ENCODE measurements at places on chromosomes 5 and 9. TPM values are rescaled to one million over a fixed set of nuclear protein-coding genes. Genes with fewer than 3 reads are reported as not detected.

The CDHR2 gene
- not detected for total RNA-seq

The ZCCHC9 gene
- total RNA-seq, result 24.6 TPM

The TXNDC8 gene
- total RNA-seq, result not detected

The OBP2B gene
- total RNA-seq, result not detected

The RNF183 gene
- total RNA-seq, result not detected

The INSL4 gene
- not detected for total RNA-seq

- no peak for DNase-seq
Observed at GRCh38 chr5:69136293-69136692, 30.7 kb upstream of the CCNB1 start.

DNA sequence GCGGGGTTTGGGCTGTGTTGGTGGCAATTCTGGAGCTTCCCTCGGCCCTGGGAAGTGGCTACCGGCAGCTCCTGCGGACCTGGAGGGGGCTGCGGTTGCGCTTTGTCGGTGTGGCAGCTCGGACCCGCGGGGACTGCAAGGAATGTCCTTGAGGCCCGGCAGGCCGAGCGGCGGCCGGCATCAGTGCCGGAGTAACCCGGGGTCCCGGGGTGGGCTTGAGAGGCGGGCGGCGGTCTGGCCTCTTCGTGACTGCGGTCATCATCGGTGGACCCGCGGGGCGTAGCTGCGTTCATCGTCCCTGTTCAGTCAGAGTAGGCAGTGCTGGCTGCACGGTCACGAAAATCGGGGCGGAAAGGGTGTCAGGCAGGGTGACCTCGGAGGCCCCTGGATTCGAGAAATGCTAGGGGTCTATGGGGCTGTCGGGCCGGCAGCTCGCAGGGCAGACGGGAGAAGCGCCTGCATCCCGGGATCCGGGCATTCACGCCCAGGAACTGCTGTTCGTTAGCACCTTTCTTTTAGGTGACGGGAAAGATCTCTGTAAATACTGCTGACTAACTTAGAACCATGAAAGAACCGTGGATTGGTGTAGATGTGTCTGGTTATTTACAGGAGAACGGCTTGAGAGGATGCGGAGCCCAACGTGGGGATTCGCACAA lies 474 bp downstream of the HMGCR start:
- DNase-seq, result no peak

DNA sequence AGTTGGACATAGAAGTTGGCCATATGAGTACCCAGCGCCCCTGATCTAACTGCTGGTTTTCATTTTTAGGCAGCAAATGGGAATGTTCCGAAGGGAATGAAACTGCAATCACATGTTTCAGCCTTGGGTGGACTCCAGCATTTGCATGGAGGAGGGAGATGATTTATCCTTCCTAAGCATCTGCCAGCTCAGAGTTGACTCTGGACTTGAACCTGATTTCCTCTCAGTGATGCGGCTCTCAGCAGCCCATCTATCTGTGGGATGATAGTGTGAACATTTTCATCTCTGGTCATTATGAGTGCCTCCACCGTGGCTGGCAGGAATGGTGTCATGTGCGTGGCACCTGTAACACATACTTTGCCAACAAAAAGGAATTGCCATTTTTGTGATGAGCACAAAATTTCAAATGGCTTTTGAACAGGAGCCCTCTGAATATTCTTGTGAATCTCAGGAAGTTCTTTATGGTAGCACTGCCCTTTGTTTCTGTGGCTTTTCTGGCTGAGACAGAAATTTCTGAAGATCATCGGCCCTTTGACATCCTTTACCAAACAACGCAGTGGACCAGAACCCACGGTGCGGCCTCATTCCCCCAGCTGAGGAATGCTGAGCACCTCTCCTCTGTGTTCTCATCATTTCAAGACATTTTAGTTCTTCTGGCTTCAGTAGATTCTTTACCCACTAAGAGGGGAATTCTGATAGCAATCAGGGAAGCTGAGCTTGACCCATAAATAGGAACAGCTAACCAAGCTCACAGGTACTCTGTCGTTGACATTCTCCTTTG lies 28.5 kb downstream of the FUBP3 start:
- DNase-seq, result peak; percentile 67

DNA sequence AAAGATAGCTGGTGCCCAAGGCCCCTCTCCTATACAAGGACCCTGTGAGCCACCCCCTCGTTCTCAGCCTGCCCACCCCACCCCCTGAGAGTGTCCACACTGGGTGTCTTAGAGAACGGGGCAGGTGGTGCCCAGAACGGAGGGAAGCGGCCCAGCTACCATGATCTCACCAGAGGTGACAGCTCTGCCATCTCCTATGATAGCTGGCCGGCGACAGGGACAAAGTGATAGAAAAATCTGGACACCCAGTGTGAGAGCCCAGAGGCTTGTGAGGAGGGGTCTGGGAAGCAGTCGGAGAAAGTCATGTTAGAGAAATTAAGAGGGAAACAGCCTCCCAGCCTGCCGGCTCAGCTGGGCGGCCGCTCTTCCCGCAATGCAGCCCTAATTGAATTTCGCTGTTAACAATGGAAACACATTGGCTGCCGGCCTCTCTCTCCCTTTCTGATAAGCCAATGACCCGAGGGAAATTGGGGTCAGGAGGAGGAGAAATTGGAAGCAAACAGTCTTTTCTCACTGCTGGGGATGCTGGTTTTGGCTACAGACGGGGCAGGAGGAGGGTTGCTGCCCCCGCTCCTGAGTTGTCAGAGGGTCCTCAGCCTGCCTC lies 32.3 kb downstream of the HK3 start:
- no peak for DNase-seq

DNA sequence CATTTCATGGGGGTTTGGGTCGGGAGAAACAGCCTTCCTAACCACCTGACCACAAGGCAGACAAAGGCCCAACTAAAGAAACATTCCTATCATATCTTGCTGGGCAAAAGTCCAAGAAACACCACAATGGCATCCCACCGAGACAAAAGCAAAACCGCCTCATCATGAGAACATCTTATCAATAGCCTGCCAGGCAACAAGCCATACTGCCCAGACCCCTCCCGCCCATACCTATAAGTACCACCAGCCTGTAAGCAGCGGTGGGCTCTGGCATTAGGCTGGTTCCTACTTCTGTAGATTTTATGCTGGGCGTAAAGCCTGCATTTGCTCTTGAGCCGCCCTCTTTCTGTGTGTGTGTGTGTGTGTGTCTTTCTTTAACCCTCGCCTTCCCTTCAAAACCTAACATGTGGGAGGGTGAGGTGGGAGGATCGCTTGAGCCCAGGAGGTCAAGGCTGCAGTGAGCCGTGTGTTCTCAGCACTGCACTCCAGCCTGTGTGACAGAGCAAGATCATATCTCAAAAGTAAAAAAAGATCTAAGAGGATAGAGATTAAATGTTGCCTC lies 56.9 kb downstream of the PDE6A start:
- DNase-seq, result peak; percentile 70

DNA sequence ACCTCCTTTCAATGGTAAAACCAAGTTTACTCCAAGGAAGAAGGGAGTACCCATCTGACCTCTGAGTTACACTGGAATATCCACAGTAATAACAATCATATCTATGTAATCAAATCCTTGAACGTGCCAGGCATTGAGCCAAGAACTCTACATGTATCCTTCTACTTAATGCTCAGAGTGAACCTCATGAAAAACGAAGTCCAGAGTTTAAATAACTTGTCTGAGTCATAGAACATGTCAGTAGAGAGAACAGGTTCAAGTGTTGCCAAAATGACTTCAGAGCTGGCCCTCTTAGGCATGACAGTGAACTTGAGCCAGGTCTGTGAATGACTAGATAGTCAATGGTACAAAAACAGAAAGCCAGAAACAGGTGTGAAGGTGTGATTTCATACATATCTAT lies 164.1 kb upstream of the ZNF618 start:
- DNase-seq, result peak; percentile 65

GRCh38 chr5:132437604-132438266 lies 52.8 kb downstream of the IRF1 start:
- DNase-seq, result peak; percentile 96

DNA sequence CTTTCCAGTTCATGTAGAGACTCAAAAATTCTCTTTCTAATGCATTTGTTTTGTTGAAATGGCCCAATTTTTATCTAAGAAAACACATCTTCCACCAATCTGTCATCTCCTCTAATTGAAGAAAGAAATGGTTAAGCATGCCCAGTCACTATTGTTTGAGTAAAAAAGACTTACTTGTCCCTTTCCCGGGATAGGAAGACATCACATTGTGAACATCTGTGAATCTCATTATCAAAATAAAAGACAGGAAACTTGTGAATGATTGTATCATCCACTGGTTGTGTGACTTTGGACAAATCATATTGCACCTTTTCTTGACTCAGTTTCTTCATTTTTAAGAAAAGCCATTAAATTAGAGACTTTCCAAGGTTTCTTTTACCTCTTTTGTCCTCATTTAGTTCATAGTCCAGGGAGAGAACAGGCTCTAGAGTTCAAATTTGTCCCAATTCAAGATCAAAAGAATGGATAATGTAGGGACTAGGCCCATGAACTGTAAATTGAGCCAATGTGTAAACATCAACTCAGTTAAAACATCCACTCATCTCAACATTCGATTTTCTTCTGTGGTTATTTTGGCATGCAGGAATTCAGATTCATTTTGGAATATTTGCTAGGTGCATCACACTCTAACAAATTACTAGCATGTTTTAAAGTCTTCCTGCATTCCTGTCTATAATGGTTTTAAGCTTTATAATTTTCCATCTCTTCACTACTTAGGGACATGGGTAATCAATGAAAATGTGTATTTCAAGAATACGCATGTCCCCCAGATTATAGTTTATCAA lies 838.0 kb upstream of the WWC1 start:
- no peak for DNase-seq

GRCh38 chr9:7756088-7756487 lies 43.5 kb downstream of the DMAC1 start:
- DNase-seq, result no peak

- no peak for DNase-seq
Observed at GRCh38 chr9:114124666-114125475, 25.8 kb upstream of the KIF12 start.

- DNase-seq, result no peak
Observed at GRCh38 chr5:133358271-133358670, 254.1 kb downstream of the FSTL4 start.

GRCh38 chr5:38291355-38291754 lies 33.0 kb downstream of the EGFLAM start:
- no peak for DNase-seq

- DNase-seq, result no peak
Observed at GRCh38 chr5:126947146-126948010, 83.0 kb downstream of the MARCHF3 start.

DNA sequence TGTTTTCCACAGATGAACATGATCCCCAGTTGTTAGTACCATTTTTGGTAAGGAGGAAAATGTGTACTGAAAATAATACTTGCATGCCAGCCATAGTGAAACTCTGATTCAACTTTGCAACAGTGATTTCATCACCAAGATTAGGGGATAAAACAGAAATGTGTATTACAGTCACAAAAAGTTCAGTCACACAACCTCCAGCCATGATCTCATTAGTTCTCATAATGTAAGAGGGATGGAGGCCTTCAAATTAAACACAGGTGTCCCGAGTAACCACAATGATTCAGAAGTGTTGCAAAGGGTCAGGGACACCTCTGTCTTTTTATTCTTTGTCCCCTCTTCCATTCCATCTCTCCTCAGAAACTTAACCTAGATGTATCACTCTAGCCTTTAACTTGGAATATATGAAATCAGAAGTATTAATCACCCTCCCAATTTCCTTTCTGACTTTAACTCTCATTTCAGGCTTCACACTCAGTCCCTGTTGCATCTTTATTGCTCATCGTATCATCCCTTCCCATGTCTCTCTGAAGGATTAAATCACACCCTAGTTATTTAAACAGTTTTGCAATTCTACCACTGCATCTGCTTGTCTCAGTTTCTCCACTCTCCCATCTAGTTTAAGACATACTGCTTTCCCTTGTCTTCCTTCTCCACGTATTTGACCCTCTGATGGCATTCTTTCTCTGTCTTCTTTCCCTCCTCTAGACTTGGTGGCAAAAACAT lies 291.2 kb downstream of the ADAMTS6 start:
- peak; percentile 99 for DNase-seq

- peak; percentile 67 for DNase-seq
Observed at GRCh38 chr5:14064841-14065240, 78.3 kb upstream of the TRIO start.

DNA sequence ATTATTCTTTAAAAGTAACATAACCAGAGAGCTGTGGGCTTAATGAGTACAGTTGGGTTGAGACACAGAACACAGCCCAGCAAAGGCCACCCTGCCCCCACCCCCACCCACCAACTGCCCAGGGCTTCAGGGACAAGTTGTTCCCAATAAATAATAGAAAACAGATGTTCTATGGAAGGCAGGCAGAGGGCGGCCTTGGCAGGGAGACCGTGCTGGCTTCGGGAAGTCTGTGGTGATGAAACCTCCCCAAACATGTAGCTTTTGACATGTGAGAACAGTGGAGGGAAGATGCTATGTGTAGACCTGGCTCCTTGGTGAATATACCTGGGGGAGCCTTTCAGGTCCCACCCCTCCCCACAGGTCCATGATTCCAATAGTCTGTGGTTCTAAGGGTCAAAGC lies 10.0 kb downstream of the TRAF1 start:
- DNase-seq, result peak; percentile 64

DNA sequence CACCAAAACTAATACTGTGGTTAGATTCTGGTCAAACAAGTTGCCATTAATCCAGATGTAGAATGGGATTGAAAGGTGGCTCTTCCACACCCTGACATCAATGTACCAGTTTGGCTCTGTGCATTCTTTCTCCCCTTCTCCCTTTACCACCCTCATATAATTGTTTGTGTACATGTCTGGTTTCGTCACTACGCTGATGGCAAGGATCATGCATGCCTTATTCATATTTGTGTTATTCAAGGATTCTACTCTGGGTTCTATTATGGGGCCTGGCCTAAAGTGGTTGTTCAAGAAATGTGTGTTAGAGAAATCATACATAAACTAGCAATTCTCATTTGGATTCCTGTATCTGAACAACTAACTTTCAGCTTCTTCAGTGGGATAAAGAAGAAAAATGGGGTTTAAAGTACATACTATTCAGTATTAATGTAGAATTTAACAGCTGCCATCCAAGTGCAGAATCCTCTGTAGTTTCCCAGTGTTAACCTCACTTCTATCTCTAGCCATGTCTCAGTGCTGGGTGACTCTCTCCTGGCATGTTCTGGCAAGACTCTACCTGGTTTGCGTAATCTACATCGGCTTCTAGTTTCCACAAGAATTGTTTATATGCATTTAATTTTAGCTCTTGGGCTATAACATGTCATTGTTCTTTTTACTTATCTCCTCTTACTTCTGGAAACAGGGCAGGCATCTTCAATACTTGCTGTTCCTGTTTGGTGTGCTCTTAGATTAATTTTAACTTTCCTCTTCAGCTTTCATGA lies 27.9 kb upstream of the CDKN2B start:
- DNase-seq, result peak; percentile 48

DNA sequence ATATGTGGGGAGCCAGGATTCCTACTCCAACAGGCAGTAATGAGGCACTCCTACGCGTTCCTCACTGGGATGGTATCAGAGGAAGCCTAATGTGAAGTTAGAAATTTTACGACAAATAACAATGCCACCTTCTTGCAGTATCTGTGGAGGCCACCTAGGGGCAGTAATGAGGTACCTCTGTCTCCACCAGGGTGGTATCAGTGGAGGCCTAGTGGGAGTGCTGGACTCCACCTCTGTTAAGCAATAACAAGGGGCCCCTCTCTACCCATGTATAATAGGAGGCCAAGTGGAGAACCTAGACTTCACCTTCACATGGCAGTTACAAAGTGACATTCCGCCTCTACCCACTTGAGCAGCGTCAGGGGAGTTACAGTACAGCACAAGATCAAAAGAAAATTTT lies 147.9 kb downstream of the PLPPR1 start:
- DNase-seq, result no peak
